Hematopoietic multipotent progenitor cell treated with erythropoietin and hydrocortisone succinate and interleukin-3 and kit ligand, for 8 days (in vitro differentiated cells): ENCODE measurements at places on chromosomes 11 and 22.

DNA sequence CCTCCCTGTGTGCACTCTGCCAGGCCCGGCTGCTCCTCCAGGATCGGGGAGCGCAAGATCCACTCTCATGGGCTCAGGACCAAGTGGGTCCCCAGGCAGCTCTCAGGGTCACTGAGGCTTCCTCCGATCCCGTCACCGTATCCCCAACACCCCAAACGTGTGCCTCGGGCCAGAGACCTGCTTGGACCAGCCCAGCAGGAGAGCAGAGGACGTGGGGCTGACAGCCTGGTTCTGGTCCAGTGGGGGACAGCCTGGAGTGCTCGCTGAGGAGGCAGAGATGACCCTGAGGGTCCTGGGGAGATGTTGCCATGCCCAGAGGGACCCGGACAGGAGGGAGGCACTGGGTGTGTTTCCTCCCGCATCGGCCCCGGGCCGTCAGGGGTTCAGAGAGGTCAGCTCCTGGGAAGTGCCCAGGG is 1402.6 kb downstream of the BRD1 start:
- no peak for DNase-seq

- peak; percentile 61 for DNase-seq
Measured at GRCh38 chr11:81497202-81497804, 1236.4 kb downstream of the FAM181B start.

GRCh38 chr11:96307776-96308140 is 35.2 kb downstream of the MAML2 start:
- DNase-seq = no peak

GRCh38 chr11:22165759-22166513 is 26.9 kb upstream of the ANO5 start:
- no peak for DNase-seq

DNA sequence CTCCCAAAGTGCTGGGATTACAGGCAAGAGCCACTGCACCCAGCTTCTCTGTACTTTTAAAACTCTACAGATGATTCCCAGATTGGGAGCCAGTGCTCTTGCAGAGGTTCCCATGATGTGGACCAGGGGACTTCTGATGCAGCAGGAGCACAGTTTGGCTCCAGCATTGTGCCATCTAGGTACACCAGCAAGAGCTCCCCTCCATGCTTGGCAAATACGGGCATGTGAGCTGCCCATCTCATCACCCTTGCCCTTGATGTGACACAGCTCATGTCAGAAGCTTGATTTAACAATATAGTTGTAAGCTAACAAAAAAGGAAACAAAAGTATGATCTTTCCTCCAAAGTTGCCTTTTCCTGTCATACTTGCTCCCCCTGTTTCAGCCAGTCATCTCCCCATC is 28.7 kb downstream of the SNU13 start:
- DNase-seq = no peak

DNA sequence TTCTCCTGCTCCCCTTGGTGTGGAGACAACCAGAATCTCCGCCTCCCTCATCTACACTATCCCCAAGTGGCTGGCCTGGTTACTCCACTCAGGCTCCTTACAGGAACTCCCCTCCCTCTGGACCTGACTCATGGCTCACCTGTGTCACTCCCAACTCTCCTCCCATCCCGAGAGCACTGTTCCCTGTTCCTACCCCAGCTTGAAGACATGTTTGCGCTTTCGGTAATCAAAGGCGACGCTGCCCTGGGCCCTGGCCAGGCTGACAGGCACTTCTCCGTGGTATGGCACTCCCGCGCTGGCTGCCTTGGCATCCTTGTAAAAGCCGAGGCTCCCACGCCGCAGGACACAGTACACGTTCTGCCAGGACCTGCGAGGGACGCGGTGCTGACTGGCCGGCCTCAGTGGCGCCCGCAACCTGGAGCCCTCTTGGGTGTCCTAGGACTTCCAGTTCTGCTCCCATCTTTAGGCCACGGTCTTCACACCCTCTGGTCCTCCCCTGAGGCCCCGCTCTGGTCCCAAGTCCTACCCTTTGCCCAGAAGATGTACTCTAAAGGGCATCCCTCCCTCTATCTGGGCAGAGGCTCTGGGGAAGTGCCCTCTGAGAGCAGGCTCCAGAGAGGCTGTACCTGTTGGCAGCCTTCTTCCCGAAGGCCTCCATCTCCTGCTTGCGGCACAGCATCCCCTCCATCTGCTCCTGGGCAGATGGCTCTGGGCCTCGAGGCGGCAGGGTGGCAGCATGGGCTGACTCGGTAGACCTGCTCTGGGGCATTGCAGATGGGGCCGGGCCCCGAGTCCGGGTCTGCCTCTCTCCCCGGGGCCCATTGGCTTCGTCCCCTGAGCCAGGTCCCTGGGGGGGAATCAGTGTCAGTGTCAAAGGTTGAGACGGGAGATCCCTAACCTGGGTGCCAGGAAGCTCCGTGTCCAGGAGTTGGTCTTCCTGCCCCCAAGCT is 9.4 kb upstream of the RBM4B start:
- DNase-seq = no peak

GRCh38 chr11:44743959-44744557 is 17.3 kb downstream of the TSPAN18 start:
- no peak for DNase-seq

DNA sequence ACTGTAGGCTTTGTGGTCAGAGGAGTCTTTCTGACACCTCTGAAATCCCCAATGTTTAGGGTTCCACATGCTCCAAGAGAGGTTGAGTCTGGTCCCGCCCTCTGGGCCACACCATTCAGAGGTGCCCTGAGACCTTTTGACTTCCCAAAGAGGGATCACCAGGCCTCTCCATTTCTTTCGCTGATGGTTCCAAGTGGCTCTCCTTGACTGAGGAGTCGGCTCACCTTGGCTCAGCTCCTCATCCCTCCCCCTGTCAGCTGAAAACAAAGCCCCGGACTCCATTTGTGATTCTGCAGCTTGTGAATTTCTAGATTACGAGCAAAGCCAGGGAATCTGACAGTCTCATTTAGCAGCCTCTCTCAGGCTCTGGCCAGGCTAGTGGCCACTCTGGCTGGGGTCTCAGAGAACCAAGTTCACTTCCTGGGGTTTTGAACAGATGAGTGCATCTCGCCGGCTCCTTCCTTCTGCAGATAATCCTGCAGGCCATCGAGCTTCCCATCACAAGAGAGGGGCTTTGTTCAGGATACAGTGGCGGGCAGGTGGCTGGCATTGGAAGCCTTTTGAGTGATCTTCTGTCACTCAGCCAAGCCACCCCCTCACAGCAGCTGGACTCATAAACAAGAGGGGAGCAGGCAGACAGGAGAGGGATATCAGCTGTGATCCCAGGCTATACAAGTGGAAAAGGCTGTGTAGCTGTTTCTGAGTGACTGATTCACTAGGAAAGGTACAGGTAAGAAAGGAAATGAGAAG is 102.9 kb downstream of the TRIM29 start:
- no peak for DNase-seq

- DNase-seq = peak; percentile 61
Measured at GRCh38 chr22:31229402-31230079, 17.4 kb downstream of the LIMK2 start.

GRCh38 chr22:17950651-17951214 is 73.6 kb downstream of the MICAL3 start:
- DNase-seq = no peak

DNA sequence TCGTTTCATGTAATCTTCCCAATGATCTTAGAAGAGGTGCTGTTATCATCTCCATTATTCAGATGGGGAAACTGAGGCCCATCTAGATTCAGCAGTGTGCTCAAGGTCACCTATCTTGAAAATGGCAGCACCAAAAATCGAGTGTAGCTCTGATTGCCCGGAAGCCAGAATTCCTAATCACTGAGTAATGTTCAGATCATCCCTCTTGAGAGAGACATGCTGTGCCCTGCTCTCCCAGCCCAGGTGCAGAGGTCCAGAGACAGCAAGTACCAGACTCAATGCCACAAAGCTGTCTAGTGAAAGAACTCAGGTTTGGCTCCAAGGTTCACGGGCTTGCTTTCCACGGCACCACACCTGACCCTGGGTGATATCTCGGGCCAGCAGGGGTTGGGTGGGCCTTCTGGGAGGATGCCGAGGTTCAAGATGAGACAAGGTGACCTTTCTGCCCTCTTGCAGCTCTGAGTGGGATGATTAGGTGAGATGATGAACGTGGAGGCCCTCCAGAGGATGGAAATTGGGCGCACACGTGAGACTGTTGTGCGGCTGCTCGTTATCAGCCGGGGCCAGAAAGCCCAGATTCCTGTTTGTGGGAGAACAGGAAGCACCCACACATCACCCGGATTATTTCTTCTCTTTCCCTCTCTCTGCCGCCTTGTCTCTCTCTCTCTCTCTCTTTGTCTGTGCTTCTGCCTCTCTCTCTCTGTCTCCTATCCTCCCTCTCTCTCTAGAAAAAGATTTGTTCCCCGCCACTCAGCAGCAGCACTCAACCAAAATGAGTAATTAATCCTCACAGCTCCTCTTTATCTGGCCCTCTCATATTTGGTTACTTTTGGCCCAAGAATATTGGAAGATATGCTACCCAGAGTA is 19.0 kb upstream of the RASD2 start:
- no peak for DNase-seq

GRCh38 chr11:113174882-113175281 is 139.5 kb upstream of the TTC12 start:
- no peak for DNase-seq

GRCh38 chr11:121487191-121487590 is 34.4 kb upstream of the SORL1-AS1 start:
- no peak for DNase-seq

GRCh38 chr22:44543781-44544477 is 45.9 kb upstream of the RTL6 start:
- no peak for DNase-seq

DNA sequence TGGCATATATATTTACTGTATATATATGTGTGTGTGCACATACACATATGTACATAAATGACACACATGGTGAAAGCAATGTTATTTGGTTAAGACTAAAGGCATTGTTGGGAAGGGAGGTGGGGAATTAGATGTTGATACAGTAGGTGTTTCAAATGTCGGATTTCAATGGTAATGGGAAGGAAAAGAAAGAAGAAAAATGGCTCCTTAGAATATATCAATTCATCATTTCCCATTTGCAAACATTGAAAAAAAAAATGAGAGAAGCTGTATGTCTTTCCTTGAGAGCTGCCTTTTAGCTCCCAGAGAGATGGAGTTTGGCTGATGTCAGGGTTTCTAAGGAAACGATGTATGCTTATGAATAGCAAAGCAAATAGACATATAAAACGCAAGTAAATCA is 33.4 kb upstream of the ATXN10 start:
- no peak for DNase-seq

DNA sequence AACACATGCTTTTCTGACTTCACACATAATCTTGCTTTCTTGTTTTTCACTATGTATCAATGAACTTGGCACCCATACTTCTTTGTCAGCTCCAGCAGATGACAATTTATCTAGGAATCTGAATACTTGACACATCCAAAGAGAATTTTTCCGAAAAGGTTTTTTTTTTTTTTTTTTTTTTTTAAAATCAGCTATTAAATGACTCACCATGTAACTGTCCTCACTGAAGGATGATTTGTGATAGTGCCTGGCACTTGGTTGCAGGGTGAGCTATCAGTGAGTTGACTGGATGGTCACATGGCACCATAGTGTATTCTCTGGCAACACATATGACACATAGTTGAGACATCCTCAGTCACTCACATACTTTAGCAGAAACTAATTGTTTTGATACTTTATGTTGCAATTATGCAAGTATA is 133.4 kb upstream of the E2F8 start:
- peak; percentile 2 for DNase-seq

GRCh38 chr22:41856469-41856868 is 23.6 kb downstream of the SREBF2 start:
- no peak for DNase-seq

- no peak for DNase-seq
Measured at GRCh38 chr11:116643521-116643920, 129.3 kb downstream of the BUD13 start.

DNA sequence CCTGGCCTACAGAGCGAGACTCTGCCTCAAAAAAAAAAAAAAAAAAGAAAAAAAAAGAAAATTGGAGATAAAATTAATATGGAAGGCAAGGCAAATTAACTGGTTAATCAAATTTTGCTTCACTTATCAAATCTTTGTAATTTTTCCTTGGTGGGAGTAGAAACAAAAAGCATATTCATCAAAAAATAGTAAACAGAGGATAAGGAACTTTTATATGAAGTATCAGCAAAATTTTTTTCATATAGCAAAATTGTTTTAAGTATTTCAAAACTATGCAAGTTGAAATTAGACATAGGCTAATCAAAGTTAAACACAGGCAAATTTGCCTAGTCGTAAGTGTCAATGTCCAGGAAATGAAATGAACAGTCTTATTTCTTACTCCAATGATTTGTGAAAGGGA is 33.0 kb downstream of the PICALM start:
- no peak for DNase-seq

GRCh38 chr22:19933341-19934241 is 8.0 kb upstream of the COMT start:
- DNase-seq = peak; percentile 95

DNA sequence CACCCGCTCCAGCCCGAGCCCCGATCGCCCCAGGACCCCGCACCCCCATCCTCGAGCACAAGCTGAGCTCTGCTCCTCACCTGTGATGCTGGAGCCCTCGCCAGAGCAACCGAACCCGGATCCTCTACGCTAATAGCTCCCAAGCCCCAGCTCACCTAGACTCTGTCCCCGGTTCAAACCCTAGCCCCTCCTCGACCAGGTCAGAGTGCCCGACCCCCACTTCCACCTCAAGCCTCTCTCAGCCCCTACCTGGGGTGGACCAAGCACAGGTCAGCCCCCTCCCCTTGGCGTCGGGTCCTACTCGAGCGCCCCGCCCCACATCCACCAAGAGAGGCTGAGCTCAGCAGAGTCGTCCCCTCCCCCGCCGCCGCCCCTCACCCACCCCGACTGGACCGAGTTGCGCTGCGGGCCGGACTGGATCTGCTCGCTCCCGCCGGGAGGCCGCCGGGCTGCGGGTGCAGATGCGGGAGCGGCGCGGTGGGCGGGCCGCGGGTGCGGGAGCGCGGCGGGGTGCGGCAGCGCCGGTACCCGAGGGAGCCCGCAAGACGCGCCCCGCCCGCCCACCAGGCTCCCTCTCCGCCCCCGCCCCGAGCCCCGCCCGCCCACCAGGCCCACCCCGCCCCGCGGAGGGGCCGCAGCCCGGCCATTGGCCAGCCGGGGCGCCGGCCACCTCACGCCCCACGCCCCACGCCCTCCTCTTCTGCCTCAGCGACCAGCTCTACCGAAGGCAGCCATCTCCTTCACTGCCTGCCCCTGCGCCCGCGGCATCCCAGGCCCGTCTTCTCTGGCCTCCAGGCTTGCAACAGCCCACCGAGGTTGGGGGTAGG is 577 bp upstream of the DKK3 start:
- DNase-seq = no peak

DNA sequence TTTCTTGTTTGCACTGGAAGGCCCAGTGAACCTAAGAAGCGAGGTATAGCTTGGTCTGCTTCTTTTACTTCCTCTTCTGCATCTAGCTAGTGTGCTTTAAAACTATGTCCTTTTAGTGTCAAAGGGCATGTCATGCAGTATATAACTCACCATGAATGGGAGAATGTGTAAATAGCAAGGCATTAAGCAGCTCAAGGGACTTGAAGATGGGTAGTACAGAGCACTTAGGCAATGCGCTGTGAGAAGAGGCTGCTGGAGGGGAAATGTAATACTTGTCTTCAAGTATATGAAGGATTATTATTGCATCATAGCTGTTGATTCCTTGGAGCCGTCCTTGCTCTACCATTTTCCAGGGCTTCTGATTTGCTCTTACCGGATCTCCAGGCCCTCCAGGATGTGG is 7.6 kb downstream of the MAML2 start:
- no peak for DNase-seq

- DNase-seq = peak; percentile 40
Measured at GRCh38 chr22:30427871-30428270, 2.3 kb downstream of the MTFP1 start.
